ENCODE measurements at places on chromosomes 7 and 10.

DNA sequence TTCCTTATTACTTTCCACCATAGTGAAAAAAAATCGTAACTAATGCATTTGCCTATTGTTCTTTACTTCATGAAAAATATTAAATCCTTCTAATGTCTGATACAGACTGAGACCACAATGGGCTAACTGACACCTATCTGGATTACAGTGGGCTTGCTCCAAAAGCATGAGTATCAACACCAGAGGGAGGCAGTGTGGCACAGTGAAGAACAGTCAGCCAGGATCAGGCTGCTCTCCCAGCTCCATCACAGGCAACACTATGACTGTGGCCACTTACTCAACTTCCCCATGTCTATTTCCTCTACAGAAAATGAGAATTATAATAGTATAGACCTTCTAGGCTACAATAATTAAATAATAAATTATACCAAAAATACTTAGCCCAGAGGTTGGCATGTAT lies 97.2 kb downstream of the SLC25A13 start:
- no peak for DNase-seq

GRCh38 chr7:30312178-30312577 lies 27.8 kb downstream of the ZNRF2 start:
- DNase-seq: no peak

DNA sequence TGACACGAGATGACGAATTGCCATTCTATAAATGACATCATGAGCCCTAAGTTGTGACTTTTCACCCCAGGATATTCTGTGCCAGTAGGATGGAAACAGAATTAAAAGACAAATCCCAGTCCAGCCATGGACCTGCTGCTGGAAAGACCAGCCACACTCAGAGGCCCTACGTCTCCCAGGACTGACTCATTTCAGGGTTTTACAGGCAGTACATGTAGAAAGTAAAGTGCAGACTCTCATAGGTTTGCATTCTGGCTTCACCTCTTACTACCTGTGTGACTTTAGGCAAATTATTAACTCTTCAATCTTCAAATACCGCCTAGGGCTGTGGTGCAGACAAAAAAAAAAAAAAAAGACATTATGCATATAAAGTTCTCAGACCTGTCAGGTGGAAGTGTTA lies 188.8 kb downstream of the NEBL start:
- DNase-seq: no peak

GRCh38 chr10:78063236-78063635 lies 29.6 kb downstream of the RPS24 start:
- DNase-seq: no peak

DNA sequence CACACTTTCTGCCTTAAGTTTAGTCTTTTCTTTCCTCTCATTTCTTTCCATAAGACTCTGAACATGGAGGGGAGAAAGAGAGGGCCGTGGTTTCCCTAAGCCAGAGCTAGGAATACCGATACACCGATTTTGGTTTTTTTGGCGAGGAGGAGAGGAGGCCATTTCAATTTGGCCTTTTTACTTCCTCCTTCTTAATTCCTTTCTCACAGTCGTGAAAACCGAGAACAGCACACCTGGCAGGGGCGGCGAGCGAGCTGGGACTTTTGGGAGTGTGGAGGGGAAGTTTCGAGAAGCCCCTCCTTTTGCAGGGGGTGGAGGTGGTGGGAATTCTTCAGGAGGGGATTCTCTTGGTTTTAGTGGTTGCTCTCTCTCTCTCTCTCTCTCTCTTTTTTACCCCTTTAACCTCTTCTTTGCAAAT lies 6.2 kb downstream of the GATA3 start:
- DNase-seq: no peak

GRCh38 chr7:44261240-44261639 lies 60.5 kb downstream of the YKT6 start:
- no peak for DNase-seq

DNA sequence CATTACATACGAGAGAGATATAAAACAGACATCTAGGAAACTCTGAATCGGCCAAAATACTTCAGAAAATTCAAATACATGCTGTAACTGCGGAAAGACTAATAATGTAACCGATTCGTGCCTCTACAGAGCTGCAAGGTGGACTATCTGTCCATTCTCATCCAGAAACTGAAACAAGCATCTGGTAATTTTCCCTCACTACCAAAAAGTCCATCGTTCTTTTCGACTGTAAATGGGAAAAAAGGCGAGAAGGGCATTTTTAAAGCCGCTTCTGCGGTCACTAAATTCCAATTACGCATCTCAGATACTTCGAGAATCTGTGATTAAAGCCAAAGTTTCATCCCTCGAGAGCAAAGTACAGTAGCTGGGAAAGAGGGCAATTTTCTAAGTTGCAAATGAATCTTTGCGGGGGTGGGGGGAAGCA lies 1.3 kb downstream of the OGA start:
- no peak for DNase-seq

GRCh38 chr10:72257051-72257892 lies 16.5 kb upstream of the DDIT4 start:
- DNase-seq: no peak

DNA sequence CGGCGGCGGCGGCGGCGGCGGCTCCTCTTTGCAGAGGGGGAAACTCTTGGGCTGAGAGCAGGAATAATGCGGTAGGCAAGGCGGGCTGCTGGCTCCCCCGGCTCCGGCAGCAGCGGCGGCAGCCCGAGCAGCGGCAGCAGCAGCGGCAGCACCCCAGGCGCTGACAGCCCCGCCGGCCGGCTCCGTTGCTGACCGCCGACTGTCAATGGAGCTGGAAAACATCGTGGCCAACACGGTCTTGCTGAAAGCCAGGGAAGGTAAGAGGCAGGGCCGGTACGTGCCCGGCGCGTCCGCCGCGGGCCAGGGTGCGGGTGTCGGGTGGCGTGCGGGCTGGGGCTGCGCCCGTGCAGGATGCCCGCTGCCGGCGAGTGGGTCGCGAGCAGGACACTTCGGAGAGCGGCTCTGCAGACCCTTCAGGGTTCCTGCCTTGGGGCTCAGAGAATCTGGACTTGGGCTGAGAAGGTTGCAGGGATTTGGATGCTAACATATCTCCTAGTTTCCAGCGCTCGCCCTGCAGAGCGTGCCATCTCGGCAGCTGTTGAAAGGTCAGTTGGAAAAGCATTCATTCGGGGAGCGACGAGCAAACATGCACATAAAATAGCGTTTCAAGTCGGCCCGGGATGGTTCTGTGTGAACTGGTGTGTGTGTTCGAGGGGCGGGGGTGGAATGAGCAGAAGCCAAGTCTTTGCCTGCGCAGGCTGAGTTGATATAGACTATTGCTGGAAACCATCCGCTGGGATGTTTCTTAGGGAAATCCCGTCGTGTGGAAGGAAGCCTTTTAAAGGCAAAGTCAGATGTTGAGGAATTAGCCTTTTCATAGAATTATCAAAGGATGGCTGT lies 562 bp downstream of the GRK5 start:
- DNase-seq: peak; percentile 11

- no peak for DNase-seq
These were observed 112.3 kb downstream of the CFTR start for GRCh38 chr7:117592011-117592635.

DNA sequence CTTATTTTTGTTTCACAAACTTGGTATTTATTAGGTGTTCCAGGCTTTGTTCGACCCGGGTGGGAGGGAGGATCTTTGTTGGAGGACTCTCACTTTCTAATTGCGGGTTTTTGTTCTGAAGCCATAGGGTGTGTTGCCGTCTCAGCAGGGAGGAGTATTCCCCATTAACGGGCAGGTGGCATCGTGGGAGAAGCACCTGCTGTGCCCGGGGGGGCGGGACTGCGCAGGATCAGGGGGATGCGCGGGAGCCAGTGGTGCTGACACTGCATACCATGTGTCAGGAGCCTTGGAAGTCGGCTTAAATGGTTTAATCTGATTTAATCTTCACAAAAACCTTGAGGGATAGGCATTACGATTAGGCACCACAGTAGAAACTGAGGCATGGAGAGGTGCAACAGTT lies 113.0 kb downstream of the MGMT start:
- no peak for DNase-seq

- no peak for DNase-seq
These were observed 112.2 kb downstream of the KIF20B start for GRCh38 chr10:89813546-89813945.

- DNase-seq: no peak
These were observed 399.0 kb downstream of the GRID1 start for GRCh38 chr10:85967594-85967993.

DNA sequence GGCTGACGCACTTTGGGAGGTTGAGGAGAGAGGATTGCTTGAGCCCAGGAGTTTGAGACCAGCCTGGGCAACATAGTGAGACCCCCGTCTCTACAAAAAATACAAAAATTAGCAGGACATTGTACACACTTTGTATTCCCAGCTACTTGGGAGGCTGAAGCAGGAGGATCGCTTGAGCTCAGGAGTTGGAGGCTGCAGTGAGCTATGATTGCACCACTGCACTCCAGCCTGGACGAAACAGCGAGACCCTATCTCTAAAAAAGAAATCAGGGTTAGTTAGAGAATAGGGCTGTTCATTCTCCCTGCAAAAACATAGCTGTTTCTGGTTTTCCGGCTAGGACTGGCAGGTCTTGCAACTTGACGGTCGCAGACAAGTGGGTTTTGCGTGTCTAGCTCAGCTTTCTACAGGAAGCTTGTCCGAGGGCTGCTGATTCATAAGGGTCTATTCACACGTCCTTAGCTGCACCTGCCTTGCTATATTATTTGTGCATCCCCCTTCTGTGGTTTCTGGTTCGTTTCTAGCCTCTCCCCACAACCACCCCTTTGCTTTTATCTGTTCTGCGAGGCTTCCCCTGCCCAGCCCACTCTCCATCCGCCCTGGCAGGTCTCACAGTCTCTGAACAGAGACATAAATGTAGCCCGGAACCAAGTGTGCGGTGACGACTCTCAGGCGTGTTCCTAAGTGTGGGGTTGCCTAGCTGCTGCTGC lies 10.7 kb downstream of the AMZ1 start:
- DNase-seq: peak; percentile 12

DNA sequence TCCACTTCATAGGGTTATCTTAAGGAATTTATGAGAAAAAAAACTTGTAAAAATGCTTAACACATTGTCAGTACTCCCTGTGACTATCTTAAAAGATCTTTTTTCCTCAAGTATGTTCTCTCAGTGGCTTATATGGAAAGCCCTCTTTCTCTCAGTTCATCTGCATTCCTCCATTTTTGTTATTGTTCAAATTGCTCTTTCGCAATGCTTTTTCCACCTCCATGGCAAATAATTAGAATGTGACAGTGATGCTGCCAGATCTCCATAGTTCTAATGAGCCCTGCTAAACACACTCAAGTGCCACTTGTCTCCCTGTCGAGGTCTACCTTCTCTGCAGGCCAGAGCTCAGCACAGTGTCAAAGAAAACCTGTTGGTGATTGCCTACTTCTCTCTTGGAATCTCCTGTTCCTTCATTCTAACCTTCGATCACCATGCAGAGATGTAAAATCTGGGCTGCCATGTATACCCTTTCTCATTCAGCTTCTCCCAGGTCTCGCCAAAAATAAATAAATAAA lies 37.2 kb upstream of the ABCB5 start:
- no peak for DNase-seq

DNA sequence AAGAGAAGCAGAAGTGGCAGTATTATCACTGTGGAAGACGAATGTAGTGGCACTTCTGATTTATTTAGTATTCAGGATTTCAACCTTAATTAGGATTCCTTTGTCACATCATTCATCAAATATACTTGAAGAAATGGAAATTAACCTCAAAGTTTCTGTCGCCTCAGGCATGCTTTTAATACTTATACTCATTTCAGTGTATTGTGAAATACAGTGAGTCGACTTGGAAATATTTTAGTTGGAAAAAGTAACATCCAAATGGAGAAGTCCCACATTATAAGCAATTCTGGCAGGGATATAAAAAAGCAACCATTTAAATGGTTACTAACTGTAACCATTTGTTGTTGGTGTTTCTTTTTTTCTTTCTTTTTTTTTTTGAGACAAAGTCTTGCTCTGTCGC lies 648.8 kb downstream of the ARL4A start:
- no peak for DNase-seq

- DNase-seq: no peak
These were observed 220.8 kb upstream of the TCERG1L start for GRCh38 chr10:131532291-131532690.

- DNase-seq: no peak
These were observed 1.4 kb downstream of the C10orf71 start for GRCh38 chr10:49300140-49300974.

DNA sequence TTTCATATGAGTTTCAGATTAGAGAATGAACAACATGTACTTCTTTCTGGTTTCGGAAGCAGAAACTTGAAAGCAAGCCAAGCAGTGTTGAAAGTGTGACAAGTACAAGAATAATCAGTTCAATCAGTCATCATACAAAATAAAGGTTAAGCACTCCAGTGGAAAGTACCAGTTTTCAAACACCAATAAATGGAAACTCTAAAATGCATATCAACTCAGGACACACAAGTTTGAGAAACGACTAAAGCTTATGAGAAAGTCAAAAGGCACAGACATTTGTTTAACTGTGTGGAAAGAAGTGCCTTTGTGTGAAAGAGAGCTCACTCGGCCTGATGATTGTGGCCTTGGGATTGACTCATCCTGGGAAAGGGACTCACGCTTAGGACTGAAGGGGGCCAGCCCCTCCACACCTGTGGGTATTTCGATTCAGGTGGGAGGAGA lies 60.6 kb upstream of the AKR1C1 start:
- no peak for DNase-seq

- DNase-seq: peak; percentile 92
These were observed at the start of gene STK17A for GRCh38 chr7:43582503-43583423. Gene STK17A, plus strand, starts transcription at chr7:43583108. Its CDS starts 136 bp downstream, at chr7:43583244.

- DNase-seq: no peak
These were observed 36.2 kb upstream of the MNX1 start for GRCh38 chr7:157046681-157047080.

DNA sequence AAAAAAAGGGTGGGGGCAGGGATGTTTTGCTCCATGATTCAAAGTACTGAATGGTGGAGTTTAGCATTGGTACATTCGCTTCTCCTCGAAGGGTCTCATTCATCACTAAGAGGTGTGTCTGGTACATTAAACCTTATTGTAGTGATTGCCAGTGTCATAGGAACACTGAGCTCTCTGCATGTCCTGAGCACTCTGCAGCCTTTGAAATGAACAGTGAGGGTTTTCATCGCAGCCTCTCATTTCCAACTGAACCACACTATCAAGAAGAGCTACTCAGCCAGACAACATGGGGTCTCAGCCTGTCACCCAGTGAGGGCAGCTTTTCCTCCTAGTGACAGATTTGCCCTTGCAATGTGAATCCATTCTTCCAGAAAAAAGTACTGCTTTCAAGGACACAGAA lies 7.6 kb upstream of the DEPP1 start:
- DNase-seq: no peak

DNA sequence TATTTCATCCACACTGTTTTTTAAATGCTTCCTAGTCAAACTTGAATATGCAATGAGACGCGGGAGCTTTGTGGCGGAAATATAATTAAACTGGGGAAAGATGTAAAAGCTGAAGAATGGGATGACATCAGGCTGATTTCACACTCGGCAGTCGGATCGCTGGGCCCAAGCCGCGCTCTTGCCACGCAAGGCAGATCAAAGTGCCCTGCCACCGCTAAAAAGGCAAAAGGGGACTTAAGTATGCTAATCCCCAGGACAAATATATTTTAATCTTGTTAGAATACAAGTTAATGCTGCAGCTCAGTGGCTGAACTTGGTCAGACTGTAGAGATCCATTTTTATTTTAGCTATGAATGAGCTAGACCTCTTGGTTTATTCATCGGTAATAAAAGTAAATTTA lies 13.8 kb downstream of the EN2 start:
- DNase-seq: no peak
